ENCODE measurements at places on chromosomes 11 and 22.

DNA sequence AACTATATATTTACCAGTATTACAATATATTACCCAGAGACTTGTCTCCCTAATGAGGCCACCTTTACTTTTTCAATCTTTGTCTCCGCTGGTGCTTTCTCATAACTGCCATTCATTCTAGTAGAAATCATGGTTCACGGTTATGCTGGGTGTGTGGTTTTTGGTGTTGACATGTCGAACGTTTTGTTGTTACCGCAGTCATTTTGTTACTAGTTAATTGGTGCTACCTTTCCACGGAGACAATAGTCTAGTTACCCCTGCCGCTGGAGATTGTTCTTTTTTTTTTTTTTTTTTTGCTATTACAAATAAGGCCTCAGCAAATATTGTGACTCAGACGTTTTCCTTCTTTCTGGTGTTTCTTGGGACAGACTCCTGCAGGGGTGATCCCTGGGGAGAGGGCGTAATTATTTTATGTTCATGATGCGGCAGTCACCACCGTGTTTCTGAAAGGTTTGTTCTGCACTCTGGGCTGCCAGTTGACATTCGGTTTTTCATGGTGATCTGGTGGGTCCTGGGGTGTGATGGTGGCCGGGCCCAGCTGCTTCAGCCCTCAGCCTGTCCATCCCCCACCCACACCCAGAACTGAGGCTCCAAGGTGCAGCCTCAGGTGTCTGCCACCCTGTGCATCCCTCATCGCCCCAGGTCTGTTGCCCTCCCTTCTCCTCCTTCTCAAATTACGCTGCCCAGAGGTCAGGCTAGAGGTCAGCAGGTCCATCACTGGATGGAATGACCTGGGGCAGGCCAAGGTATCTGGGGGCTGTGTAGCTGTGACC, 28.6 kb downstream of the LRP5 start:
- no peak for DNase-seq

GRCh38 chr11:3015796-3016195, 23.7 kb upstream of the NAP1L4 start:
- DNase-seq: no peak

GRCh38 chr11:61694946-61695706, 14.9 kb downstream of the DAGLA start:
- DNase-seq: no peak

DNA sequence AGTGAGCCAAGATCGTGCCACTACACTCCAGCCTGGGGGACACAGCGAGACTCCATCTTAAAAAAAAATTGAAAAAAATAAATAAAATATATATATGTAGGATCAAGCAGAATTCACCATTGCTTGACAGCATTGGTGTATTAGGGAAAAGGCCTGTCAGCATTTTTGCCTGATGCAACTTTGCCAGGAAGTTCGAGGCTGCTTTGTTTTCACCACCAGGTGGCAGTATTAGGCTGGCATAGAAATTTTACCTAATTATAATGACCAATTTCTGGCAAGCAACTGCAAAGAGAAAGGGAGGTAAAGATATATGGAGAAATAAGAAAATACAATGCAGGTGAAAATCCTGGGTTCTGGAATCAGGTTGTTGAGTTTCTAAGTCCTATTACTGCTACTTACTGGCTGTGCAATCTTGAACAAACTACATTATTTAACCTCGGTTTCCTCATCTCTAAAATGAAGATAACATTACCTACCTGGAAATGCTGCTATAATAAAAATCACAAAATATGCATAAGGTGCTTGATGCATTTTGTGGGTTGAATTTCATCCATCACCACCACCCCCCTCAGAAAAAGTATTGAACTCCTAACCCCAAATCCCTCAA, 24.7 kb downstream of the LAYN start:
- DNase-seq: peak; percentile 54

DNA sequence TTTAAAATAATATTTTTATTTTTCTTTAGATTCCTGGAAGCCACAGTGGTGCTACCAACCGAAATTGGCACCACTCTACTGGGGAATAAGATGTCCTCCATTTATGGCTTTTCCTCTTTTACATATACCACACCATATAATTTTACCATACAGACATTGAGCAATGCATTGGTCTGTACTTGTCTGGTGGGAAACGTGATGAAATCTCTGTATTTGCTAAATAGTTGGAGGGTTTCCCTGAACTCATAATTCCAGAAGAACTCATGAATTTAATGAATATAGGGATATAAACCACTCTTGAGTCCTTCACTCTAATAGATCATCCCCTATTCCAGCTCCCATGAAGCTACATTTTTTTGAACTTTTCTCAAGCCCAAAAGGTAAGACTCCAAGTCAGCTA, 28.0 kb upstream of the MMP13 start:
- no peak for DNase-seq

- DNase-seq: no peak
Measured at GRCh38 chr11:725624-726202, 19.7 kb downstream of the EPS8L2 start.

- no peak for DNase-seq
Measured at GRCh38 chr11:83681031-83681781, 395.0 kb upstream of the CCDC90B start.

- DNase-seq: no peak
Measured at GRCh38 chr11:15825976-15826650, 530.2 kb downstream of the SOX6 start.

DNA sequence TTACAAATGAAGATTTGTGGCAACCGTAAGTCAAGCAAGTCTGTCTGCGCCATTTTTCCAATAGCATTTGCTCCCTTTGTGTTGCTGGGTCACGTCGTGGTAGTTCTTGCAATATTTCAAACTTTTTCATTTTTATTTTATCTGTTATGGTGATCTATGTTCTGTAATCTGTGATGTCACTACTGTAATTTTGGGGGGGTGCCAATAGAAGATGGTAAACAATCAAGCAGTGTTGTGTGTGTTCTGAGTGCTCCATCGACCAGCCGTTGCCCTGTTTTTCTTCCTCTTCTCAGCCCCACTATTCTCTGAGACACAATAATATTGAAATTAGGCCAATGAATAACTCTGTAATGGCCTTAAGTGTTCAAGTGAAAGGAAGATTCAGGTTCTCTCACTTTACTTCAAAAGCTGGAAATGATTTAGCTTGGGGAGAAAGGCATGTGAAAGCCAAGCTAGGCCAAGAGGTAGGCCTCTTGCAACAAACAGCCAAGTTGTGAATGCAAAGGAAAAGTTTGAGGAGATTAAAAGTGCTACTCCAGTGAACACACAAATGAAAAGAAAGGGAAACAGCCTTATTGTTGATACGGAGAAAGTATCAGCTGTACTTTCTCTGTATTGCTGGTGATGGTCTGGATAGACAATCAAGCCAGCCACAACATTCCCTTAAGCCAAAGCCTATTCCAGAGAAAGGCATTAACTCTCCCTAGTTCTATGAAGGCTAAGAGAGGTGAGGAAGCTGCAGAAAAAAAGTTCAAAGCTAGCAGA, 7.5 kb downstream of the ZC3H12C start:
- no peak for DNase-seq

DNA sequence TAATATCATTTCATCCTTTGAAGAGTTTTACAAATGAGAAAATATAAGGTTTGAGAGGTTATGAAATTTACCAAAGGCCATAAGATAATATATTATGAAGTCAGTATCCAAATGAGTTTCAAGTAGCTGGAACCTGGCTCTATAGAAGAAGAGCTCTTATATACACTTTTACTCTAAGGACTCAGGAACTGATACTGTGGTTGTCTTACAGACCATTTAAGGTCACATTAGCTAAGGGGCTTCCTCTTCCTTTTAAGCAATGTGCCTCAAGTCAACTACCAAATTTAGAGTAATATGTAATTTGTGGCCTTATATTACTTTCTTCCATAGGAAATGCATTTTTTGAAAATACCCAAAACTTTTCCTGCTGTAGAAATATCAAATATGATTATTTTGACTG, 369.3 kb downstream of the DLG2 start:
- no peak for DNase-seq

- no peak for DNase-seq
Measured at GRCh38 chr22:27627901-27628300, 173.7 kb downstream of the MN1 start.

DNA sequence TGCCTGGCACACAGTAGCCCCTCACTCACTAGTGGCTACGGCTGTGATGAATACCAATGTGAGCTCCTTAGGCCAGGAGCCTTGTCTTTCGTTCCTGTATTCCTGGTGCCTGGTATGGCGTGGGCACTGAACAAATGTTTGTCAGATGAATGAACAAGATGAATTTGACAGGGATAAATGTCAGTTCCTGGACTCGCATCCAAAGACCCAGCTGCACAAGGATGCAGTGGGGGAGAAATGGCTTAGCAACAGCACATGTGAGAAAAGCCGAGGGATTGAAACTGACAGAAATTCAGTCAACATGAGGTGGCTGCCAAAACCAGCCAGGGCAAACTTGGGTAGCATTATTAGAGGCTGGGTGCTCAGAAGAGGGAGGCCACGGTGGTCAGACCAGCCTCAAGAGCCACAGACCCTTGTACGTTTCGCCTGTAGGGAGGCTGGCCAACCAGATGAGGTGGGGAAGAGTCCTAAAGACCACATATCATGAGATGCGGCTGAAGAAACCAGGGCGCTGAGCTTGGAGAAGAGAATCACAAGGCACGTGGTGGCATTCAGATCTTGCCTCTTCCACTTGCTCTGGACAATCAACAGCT, 7.7 kb upstream of the SLC22A8 start:
- DNase-seq: no peak

DNA sequence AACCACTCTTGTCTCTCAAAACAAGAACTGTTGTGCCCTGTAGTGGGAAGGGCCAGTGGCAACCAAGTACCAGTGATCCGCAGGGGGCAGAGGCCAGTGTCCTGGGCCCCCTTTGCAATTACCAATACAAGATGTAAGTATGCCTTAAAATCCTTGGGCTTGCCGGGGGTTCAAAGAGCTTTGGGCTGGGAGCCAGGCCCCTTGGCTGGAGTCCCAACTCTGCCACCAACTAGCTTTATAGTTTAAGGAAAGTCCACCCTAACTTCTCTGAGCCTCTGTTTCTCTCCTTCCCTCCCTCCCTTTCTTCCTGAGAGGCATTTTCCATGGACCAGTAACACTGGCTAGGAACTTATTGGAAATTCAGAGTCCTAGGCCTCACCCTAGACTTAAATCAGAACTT, 15.5 kb downstream of the CLMP start:
- no peak for DNase-seq

- DNase-seq: no peak
Measured at GRCh38 chr11:132082566-132082965, 712.2 kb downstream of the NTM start.

- no peak for DNase-seq
Measured at GRCh38 chr11:45652781-45653180, 12.6 kb downstream of the CHST1 start.

DNA sequence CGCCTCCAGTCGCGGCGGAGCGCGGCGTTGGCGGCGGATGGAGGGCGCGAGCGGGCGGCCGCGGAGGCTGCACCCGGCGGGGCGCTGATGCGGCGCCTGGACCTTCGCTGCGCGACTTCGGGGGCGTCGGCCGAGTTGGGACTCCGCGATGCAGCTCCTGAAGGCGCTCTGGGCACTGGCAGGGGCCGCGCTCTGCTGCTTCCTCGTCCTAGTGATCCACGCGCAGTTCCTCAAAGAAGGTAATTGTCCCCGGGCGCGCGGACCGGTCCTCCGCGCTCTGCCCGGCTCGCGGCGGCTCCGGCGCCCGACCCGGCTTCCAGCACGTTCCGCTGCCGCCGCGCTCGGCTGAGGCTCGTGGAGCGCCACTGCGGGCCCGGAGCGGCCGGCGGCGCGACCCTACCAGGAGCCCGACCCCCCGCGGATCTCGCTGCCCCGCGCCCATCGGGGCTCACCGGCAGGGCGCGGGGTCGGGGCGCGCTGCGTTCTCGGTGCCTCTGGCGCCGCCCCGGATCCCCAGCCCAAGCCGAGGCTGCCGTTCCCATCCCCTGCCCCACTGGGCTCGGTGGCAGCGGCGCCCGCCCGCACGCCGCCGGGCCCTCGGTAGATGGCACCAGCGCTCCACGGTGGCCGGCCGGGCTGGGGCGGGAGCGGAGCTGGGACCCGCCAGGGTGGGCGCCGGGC, 1251.2 kb downstream of the BRD1 start:
- DNase-seq: no peak

DNA sequence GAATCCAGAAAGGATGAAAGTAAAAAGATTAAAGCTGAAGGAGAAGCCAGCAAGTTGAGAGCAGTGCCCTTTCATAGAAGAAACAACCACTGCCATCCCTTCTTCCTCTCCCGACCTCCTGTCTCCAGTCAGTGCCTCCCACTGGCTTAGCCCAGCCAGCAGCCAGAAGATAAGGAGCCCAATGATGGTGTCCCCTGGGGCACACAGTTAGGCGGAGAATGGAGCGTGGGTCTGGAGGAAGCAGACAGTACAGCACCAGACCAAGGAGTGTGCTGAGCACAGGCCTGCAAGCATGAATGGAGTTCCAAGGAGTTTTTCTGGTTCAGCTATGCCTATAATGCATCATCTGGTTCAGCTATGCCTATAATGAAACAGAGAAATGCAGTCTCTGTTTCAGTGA, 54.3 kb upstream of the TNRC6B start:
- no peak for DNase-seq

DNA sequence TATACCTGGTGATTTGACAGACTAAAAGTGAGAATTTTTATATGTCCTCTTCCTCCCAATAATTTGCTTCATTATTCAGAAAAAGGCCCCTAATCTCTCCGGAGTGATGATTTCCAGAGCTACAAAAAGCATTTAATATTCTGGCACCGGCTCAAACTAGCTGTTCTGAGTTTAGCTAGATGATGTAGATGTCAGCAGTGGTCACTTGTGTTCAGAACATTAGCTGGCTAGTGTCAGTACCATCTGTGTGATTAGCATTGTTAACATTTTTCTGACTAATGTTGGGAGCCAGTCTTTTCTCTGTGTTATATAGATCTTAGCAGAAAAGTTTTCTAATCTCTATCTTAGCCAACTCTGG, 68.7 kb upstream of the RRM1 start:
- DNase-seq: no peak

GRCh38 chr11:93783765-93784144, 327 bp upstream of the MED17 start:
- DNase-seq: no peak

DNA sequence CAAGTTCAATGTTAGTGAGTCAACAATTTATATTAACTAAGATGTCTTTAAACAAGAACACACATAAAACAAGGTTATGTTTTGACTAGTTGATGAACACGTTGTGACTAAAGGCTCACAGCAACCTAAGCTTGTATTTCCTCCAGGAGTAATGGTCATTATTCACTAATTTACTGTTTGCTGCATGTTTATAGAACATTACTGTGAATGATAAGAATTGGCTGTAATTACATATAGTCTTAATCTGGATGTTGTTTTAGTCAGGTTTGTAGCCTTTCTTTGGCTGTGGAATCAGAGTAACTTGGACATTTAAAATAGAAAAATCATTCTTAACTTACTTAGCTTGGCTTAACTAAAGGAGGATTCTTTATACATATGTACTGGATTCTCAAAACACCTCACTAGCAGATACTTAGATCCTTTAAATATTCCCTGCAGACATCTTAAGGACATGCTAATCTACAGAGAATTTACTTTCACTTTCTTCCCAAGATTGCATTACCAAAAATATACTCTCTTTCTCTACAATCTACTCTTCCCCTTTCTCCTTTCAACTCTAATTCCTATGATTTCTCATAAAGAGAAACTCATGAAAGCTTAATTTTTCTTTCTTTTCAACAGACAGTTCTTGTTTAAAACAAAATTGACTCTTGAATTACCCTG, 319.7 kb upstream of the CTSC start:
- no peak for DNase-seq

- no peak for DNase-seq
Measured at GRCh38 chr22:26617271-26618199, at the start of gene CRYBB1. TSS of gene CRYBB1 (minus strand) at chr22:26618027. CDS start at chr22:26616319, 1,708 bp downstream.

Data from stimulated activated CD4-positive, alpha-beta T cell treated with anti-CD3 and anti-CD28 coated beads, Interleukin-12 subunit alpha, Interleukin-12 subunit beta, amount 100 ng/mL, for 4 hours (primary cell).